CD4-positive, alpha-beta T cell (primary cell): ENCODE measurements at places on chromosomes 3 and 15. TPM values are rescaled to one million over a fixed set of nuclear protein-coding genes. Genes with fewer than 3 reads are reported as not detected.

- H3K27ac ChIP-seq, result no peak overlapping the region
- H3K27me3 ChIP-seq, result no peaks in the 10 kb centered on the region
- no peak for DNase-seq
These were observed 28.5 kb downstream of the DNAJC13 start for GRCh38 chr3:132445817-132446216.

- H3K4me3 ChIP-seq, result no peak overlapping the region
- H3K36me3 ChIP-seq, result no peaks in the 10 kb centered on the region
These were observed 166.7 kb downstream of the CTNNB1 start for GRCh38 chr3:41365973-41366372.

DNA sequence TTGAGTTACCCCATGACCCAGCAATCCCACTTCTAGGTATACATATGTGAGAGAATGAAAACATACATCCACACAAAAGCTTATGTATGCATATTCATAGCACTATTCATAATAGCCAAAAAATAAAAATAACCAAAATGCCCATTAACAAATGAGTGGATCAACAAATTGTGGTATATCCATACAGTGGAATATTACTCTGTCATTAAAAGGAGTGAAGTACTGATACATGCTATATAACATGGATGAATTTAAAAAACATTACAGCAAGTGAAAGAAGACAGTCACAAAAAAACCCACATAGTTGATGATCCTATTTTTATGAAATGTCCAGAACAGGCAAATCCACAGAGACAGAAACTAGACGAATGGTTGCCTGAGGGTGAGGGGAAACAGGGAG is 5.2 kb downstream of the C3orf20 start:
- H3K27me3 ChIP-seq, result no peaks in the 10 kb centered on the region
- H3K27ac ChIP-seq, result no peak overlapping the region
- DNase-seq, result no peak
- H3K36me3 ChIP-seq, result no peaks in the 10 kb centered on the region

- DNase-seq, result no peak
- H3K27ac ChIP-seq, result no peak overlapping the region
- no peaks in the 10 kb centered on the region for H3K27me3 ChIP-seq
- H3K4me1 ChIP-seq, result no peaks in the 10 kb centered on the region
- H3K4me3 ChIP-seq, result no peak overlapping the region
- H3K36me3 ChIP-seq, result no peaks in the 10 kb centered on the region
These were observed 625.9 kb downstream of the NLGN1 start for GRCh38 chr3:174023421-174023820.

DNA sequence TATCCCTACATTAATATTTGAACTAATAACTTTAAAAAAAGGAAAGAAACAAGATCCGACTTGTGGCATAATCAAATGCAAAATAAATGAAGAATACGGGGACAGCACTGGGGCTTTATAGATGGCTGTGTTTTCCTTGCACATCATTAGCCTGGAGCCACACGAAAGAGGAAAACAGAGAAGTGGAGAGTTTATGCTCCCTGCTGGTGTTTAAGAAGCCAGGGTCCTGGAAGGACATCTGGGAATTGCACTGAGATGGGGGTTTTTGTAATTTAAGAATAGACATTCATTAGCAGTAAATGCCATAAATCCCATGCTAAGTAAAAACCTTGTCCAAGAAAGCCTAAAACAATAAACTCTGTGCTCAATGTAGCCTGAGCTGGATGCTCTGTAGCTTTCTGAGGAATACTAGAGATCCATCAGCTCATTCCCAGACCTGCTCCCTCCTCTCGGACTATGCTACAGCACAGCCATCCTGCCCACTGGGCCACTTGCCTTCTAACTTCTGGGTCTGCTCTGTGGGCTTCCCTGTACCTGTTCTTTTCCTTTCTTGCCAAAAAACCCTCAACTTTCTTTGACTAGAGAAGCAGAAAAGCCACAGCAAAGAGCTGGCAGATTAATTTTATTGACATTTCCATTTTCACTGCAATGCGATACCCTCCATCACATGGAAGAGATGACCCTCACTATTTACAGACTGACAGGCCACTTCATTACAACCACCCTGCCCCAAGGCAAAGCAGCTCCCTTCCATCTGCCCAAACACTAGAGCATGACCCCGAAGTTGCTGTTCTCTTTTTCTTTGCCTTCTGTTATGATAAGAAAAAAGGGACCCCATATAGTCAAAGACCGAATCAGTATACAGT is 62.3 kb downstream of the MEIS2 start:
- no peak for DNase-seq
- no peak overlapping the region for H3K4me3 ChIP-seq
- no peak overlapping the region for H3K27ac ChIP-seq

- no peak overlapping the region for H3K4me3 ChIP-seq
- no peaks in the 10 kb centered on the region for H3K27me3 ChIP-seq
- H3K36me3 ChIP-seq, result no peaks in the 10 kb centered on the region
These were observed 17.8 kb upstream of the SH3BP5 start for GRCh38 chr3:15350141-15350540.

DNA sequence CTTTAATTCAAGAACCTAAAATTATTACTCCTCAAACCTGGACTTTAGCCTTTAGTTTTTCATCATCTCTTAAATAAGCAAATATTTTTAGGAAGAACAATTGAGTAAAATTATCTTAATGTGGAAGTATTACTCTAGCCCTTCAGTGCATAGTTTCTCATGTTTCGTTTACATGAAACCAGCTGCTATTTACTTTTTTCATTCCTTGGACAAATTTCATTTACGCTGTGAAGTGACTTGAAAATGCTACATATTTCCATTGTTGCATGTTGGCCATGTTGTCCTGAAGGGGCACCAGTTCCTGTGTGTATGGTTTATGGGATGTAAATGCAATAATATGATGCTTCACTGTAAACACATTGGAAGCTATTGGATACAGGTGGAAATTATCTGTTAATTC is 49.9 kb downstream of the SLC25A26 start:
- no peak for DNase-seq
- no peaks in the 10 kb centered on the region for H3K36me3 ChIP-seq
- H3K27ac ChIP-seq, result no peak overlapping the region
- H3K27me3 ChIP-seq, result no peaks in the 10 kb centered on the region
- no peaks in the 10 kb centered on the region for H3K4me1 ChIP-seq
- H3K4me3 ChIP-seq, result no peak overlapping the region

- H3K36me3 ChIP-seq, result peaks cover 55% of the 10 kb centered on the region
- peak overlapping the region; percentile 17 for H3K27ac ChIP-seq
- peaks cover 38% of the 10 kb centered on the region for H3K4me1 ChIP-seq
- H3K4me3 ChIP-seq, result no peak overlapping the region
These were observed 41.0 kb downstream of the MBNL1 start for GRCh38 chr3:152309535-152310307.

- H3K27ac ChIP-seq, result no peak overlapping the region
- peaks cover 24% of the 10 kb centered on the region for H3K4me1 ChIP-seq
- no peaks in the 10 kb centered on the region for H3K36me3 ChIP-seq
- peaks cover 45% of the 10 kb centered on the region for H3K27me3 ChIP-seq
- no peak for DNase-seq
- peak overlapping the region; percentile 65 for H3K4me3 ChIP-seq
These were observed 1.0 kb upstream of the KLF15 start for GRCh38 chr3:126358038-126358815.

GRCh38 chr15:68129072-68129471 is 75.0 kb downstream of the PIAS1 start:
- no peaks in the 10 kb centered on the region for H3K27me3 ChIP-seq
- no peak overlapping the region for H3K27ac ChIP-seq
- H3K4me1 ChIP-seq, result peaks cover 5% of the 10 kb centered on the region
- H3K36me3 ChIP-seq, result no peaks in the 10 kb centered on the region

DNA sequence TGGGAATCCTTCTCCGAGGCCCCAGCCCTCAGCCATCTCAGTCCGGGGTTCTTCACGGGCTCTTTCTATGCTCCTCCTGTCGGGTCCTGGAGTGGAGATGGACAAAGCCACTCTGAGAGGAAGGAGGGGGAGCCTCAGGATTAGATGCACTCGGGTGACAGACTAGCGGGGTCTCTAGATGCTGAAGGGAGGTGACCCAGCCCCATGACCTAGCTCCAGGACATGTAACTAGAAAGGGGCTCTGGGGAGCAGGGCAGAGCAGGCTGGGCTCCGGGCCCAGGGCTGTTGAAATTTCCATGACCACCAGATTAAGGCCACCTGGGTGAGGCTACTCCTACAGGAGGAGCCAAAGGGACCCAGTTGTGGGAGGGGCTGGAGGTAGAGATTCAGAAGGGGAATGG is 14.8 kb upstream of the SKIC8 start:
- H3K4me1 ChIP-seq, result no peaks in the 10 kb centered on the region
- H3K4me3 ChIP-seq, result no peak overlapping the region
- H3K27ac ChIP-seq, result no peak overlapping the region
- no peaks in the 10 kb centered on the region for H3K27me3 ChIP-seq
- DNase-seq, result no peak

DNA sequence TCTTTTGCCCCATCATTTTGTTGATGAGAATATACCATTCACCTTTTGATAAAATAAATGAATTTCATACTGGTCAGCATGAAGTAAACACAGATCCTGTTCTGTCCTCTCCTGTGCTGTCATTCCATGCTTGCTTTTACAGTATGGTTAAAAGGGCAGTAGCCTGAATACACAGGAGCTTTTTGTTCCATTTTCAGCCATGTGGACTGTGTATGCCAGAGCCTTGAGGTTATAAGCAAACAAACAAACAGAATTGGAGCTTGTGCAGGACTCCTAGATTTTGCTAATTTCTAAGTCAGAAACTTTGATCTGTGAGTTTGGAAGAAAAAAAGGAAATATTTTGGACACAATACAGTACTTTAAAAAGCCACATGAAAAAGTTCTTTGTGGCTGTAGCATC is 91.9 kb downstream of the LRRC28 start:
- no peaks in the 10 kb centered on the region for H3K36me3 ChIP-seq
- no peak overlapping the region for H3K27ac ChIP-seq
- no peak overlapping the region for H3K4me3 ChIP-seq
- H3K4me1 ChIP-seq, result no peaks in the 10 kb centered on the region
- DNase-seq, result no peak

- no peak overlapping the region for H3K4me3 ChIP-seq
- no peaks in the 10 kb centered on the region for H3K36me3 ChIP-seq
- no peaks in the 10 kb centered on the region for H3K27me3 ChIP-seq
- H3K27ac ChIP-seq, result no peak overlapping the region
These were observed 399.4 kb downstream of the SHQ1 start for GRCh38 chr3:72448858-72449257.

DNA sequence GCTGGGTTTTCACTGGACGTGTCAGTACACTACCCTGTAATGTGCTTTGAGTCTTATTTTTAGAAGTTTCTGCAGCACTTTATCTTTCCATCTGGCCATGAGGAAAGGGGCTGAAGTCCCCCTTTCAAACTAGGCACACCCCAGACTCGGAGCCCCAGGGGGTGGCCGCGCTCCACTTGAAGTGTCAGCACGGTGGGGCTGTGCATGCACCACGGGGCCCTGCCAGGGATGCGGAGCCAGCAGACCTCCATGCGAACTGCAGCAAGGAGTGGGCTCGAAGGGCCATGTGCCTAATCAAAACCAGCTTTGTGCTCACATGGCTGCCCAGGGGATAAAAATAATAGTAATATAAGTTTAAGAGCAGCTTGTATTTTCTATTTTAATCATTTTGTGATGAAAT is 100.9 kb upstream of the HACD2 start:
- no peak overlapping the region for H3K27ac ChIP-seq
- no peaks in the 10 kb centered on the region for H3K4me1 ChIP-seq
- no peaks in the 10 kb centered on the region for H3K36me3 ChIP-seq
- no peak for DNase-seq
- no peaks in the 10 kb centered on the region for H3K27me3 ChIP-seq

DNA sequence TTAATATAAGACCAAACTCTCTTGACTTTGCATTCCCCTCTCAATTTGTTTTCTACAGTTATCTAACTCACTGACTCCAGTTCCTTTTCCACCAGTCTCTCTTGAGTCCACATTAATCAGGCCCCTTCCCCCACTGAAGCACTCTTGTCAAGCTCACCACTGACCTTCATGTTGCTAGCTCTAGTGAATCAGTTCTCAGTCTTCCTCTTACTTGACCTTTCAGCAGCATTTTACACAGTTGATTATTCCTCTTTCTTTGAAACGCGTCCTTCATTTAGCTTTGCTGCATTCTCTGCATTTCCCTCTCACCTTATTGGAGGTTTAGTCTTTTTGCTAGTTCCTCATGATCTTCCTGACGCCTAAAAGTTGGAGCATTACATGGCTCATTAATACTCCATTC is 8.3 kb downstream of the PPP2R3A start:
- no peaks in the 10 kb centered on the region for H3K27me3 ChIP-seq
- no peaks in the 10 kb centered on the region for H3K4me1 ChIP-seq
- H3K4me3 ChIP-seq, result no peak overlapping the region
- no peak overlapping the region for H3K27ac ChIP-seq

- no peak for DNase-seq
- H3K27me3 ChIP-seq, result no peaks in the 10 kb centered on the region
- no peaks in the 10 kb centered on the region for H3K4me1 ChIP-seq
- no peak overlapping the region for H3K27ac ChIP-seq
- H3K4me3 ChIP-seq, result no peak overlapping the region
- H3K36me3 ChIP-seq, result no peaks in the 10 kb centered on the region
These were observed 10.8 kb downstream of the BCL2L10 start for GRCh38 chr15:52101542-52102323.

GRCh38 chr3:14156843-14157561 is 21.4 kb downstream of the XPC start:
- H3K27ac ChIP-seq, result no peak overlapping the region
- H3K4me3 ChIP-seq, result no peak overlapping the region
- DNase-seq, result no peak
- peaks cover 3% of the 10 kb centered on the region for H3K4me1 ChIP-seq
- H3K36me3 ChIP-seq, result peaks cover 97% of the 10 kb centered on the region

- H3K36me3 ChIP-seq, result no peaks in the 10 kb centered on the region
- no peak overlapping the region for H3K4me3 ChIP-seq
- H3K27me3 ChIP-seq, result no peaks in the 10 kb centered on the region
- DNase-seq, result no peak
These were observed 54.9 kb downstream of the CYP11A1 start for GRCh38 chr15:74312445-74313007.

DNA sequence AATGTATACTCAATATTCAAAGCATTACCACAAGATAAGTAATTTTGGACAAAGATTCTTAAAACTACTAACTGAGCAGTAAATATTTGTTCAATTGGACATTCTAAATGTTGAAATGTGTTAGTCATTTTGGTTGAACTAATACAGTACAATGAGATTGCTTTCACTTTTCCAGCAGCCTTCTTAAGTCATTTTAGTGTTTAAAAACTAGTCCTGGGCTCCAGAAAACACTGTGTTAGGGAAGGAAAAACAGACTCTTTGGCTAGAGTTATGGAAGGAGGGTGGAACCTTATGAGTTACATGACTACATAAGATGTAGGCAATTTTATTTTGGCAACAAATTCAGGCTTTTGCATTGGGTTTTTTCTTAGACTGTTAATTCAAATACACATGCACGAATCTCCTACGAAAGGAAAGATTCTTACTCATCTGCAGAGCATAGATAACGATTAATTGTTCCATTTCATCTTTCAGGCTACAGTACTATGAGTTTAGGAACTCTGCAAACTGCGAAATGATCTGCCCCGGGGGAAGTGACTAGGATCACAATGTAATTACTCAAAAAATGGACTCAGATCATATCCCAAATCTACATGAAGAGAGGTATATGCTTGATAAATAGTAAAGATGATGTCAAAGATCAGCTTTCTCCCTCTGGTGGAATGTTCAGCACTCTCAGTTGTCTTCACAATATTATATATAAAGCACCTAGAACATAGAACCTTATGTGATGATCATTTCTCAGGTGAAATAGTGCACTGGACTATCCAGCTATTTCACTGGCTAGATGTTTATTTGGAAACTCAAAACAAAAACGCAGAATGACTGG is 492.8 kb upstream of the MDFIC2 start:
- H3K27ac ChIP-seq, result no peak overlapping the region
- H3K4me3 ChIP-seq, result no peak overlapping the region
- no peaks in the 10 kb centered on the region for H3K4me1 ChIP-seq
- peaks cover 4% of the 10 kb centered on the region for H3K27me3 ChIP-seq

TMCO5A gene
- not detected for total RNA-seq

FBXO40 gene
- total RNA-seq, result not detected

DUOXA2 gene
- not detected for total RNA-seq

KLHL18 gene
- total RNA-seq, result 43.7 TPM

OCA2 gene
- not detected for total RNA-seq

ARL8B gene
- total RNA-seq, result 48.5 TPM
